NAMALWA (cell line): ENCODE measurements at places on chromosomes 5 and 9.

- DNase-seq, result no peak
These were observed 3.4 kb upstream of the GRPEL2 start for GRCh38 chr5:149341876-149342275.

DNA sequence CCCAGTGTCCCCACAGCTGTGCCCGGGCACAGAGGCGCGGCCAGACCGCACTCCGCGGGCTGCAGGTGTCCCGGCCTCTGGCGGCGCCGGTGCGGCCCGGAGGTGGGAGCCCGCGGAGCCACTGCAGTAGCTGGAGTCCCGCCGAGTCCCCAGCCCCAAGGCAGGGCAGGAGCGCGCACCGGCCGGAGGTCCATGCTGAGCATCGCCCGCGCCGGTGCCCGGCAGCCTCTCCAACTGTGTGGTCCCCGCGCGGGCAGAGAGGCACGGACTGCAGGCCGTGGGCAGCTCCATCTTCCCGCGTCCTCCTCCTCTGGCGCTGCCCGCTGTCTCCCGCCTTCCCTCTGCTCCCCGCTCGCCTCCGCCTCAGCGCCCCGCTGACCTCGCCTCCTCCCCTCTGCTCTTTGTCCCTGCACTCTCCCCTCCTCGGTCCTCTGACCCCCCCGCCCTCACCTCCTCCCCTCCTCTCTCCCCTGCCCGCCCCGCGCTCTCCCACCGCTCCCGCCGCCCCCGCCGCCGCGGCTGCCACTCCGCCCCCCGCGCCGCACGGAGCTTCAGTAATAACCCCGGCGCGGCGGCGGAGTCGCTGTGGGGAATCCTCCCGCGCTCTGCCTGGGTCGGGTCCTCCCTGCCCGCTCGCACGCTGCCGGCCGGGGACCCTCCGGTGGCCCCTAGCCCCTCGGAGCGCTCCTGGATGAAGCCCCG, at the start of gene ADAMTS16:
Gene ADAMTS16, plus strand, starts transcription at position 554 of the 702 bp plus-strand sequence. Its CDS starts 138 bp downstream, at position 692.
- no peak for DNase-seq

DNA sequence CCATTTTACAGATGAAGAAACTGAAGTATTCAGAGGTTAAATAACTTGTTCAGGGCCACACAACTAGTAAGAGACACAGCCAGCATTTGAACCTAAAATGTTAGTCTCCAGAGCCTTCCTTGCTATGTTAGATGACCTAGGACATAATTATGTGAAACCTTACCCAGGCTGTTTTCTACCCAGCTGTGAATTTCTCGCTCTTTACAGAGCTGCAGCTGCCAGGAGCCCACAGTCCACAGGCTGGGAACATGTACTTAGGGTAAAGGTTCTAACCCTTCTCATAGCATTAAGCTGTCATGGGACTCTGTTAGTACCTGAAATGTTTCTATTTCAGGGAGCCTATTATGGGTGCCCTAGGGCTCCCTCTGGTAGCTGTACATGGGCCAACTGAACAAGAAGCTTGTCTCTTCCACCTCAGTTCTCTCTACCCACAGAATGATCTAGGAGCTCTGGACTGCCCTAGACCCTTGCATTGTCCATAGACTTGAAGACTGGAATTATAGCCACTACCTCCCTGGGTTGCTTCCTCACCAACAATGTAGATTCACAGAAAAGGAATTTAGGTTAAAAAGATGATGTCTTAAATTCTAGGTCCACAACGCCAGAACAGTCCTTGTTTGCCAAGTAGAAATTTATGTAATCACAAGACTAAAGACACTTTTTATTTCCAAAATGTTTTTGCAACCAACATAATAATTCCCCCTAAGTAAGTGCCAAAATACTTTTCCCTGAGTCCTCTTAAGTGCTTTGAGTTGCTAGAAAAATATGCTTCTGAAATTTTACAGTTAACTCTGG, 262.9 kb downstream of the PIK3R1 start:
- no peak for DNase-seq

GRCh38 chr9:106615118-106615889, 247.7 kb upstream of the ZNF462 start:
- no peak for DNase-seq

DNA sequence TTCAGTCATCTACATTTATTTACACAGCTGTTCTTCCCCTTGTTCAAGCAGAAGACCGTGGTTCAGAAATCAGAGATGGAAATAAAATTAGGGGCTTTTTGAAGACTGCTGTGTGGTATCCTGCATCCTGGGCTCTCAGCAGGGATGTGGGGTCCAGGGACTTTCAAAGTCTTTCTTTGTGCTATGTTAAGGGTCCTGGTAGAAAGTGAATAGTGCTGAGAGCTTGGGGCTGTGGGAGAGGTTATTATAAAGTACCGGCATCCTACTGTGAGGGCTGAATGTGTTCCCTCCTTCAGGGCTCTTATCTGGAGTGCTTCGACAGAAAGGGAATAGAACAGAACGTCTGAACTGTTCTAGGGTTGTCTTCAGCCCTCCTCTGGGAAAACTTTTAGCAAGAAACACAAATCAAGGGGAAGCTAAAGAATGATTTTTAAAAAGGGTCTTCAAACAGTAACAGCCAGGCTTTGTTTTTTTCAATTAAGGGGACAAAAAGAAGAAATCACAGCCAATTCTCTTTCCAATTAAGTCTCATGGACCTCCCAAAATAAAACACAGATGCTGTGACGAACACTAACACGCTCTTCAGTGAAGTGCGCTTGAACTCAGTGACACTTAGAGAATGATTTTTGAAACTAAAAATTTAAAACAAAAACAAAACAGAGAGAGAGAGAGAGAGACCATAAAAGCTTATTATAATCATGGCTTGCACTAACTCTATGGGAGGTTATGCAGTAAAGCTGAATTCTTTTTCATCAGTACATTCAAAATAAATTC, 15.7 kb upstream of the SLC1A3 start:
- no peak for DNase-seq

DNA sequence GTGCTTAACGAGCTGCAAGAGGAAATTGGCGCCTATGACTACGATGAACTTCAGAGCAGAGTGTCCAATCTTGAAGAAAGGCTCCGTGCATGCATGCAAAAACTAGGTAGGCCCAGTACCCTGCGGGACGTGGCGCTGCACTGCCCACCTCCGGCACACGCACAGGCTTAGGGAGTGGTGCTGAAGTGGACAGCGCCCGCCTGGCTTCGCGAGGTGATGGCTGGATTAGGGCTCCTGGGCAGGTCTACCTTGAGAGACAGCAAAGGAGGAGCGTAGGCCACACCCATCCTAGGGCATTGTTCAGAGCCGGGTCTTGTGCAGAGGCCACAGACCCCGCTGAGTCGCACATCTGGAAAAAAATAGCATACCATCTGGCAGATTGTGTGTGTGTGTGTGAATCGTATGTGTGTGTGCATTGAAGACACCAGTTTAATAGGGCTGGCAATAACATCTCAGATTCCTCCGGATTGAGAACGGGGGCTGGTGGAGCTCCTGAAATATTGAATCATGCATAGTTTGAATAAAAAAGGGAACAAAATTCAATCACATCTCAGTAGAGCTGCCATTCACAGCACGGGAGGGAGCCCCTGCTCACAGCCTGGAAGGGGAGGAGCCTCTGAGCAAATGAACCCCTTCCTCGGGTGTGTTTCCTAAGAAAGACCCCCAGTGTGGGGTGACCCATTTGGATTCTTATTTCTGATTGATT, 11.1 kb downstream of the OLFM1 start:
- DNase-seq, result no peak

DNA sequence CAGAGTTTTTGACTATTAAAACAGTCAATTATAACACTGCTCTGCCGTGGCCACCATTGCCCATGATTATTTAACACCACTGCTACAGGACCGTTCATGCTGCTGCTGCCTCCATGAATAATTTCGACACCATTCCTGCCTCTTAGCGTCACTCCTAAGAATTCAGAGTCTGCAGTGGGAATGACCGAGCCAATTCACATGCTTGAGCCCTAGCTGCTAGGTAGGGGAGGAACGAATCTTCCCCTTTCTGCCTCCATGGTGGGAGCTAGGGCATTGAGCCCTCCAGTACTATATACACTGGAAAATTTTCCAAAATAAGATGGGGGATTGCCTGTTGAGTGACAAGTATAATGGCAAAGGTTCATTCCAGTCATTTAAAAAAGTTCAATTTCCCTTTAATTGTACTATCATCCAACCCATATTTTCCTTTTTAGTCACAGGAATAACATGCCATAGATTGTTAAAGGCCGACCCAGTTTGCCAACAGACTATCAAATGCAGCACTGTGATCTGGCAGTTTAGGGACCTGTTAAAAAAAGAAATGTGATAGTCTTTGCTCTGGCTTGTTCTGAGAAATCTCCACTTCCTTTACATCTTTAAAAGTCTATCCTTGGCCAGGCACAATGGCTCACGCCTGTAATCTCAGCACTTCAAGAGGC, 13.5 kb upstream of the B4GALT1 start:
- no peak for DNase-seq

GRCh38 chr5:73619606-73620333, 6.2 kb upstream of the ARHGEF28 start:
- no peak for DNase-seq

- DNase-seq, result no peak
These were observed 47.9 kb upstream of the SNAPC3 start for GRCh38 chr9:15374825-15375224.

- no peak for DNase-seq
These were observed 199.4 kb downstream of the AUH start for GRCh38 chr9:91162311-91162710.

GRCh38 chr5:154727361-154727760, 27.8 kb upstream of the LARP1 start:
- no peak for DNase-seq

DNA sequence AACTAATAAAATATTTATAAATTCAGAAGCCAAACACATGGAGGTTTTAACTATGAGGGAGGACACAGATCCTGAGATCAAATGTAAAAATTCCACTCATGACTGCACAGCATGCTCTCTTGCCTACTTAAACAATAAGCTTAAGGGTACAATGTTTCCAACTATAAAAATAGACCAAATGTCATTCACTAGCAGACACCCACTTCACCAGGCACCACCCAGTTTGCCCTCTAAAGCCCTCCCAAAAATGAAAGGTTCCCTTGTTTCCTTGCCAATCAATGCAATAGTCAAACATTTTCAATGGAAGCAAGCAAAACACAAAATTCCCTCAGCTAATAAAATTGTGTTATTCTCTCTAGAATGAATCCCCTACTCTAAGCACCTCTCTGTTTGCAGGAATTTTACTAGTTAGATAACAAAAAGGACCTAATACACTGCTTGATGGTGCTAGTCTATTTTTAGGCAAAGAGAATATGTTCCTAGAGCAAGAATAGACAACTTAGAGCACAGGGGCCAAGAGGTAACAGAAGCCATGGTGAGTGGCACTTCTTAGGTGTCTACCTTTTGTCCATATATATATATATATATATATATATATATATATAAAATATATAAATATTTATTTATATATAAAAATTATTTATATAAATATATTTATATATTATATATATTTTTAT, 135.3 kb downstream of the HOMER1 start:
- no peak for DNase-seq

- DNase-seq, result no peak
These were observed 11.4 kb downstream of the GRM6 start for GRCh38 chr5:178983728-178984127.

- DNase-seq, result no peak
These were observed 45.8 kb upstream of the NKD2 start for GRCh38 chr5:962801-963200.

DNA sequence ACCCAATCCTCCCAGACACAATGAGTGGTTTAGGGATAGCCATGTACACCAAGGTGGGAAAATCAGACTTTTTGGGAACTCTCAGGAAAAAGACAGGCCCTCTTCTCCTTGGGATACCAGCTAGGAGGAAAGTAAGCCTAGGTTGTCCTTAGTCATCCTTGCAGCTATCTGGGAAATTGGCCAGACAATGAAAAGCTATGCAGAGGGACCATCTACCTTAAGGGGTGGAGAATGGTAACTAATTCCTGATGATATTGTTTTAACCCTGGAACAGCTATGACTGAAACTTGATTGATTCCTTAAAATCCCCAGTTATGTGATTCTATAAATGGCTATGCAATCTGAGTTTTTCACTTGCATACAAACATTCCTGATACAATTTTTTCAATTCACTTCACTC, 88.9 kb upstream of the BNC2 start:
- no peak for DNase-seq

DNA sequence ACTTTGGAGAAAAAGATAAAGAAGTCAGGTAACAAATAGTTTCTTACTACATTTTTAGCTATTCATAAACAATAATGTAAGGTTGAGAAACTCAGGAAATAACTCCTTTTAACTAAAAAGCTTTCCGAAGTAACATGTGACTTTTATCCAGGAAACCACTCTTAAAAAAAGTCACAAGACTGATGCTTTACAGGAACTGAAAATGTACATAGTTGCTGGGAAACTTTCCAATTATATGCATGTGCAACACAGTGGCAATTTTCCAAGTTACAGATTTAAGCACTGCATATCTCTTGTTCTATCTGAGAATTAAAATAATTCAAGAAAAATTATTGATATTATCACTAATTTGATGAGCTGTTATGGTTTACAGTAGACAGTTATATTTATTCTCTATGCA, 105.2 kb downstream of the CDH10 start:
- no peak for DNase-seq

- DNase-seq, result no peak
These were observed 273.1 kb downstream of the ACTL7B start for GRCh38 chr9:108582726-108583125.

DNA sequence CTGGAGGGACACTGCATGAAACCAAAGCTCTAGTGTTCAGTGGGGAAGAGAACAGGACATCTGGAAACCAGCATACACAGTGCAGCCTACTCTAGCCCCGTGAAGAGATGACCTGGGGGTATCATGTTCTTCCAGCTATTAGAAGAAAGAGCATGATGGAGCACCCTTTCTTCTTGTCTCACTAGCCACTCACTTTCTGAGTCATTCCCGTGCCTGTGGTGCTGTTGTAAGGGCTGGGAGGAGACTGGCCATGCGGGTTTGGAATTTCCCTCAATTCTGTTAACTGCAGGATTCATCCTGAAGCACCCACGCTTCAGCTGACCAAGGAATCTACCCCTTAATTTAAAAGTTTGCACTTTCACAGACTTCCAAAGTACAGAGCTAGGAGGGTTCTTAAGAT, 137.0 kb downstream of the COL23A1 start:
- DNase-seq, result no peak

DNA sequence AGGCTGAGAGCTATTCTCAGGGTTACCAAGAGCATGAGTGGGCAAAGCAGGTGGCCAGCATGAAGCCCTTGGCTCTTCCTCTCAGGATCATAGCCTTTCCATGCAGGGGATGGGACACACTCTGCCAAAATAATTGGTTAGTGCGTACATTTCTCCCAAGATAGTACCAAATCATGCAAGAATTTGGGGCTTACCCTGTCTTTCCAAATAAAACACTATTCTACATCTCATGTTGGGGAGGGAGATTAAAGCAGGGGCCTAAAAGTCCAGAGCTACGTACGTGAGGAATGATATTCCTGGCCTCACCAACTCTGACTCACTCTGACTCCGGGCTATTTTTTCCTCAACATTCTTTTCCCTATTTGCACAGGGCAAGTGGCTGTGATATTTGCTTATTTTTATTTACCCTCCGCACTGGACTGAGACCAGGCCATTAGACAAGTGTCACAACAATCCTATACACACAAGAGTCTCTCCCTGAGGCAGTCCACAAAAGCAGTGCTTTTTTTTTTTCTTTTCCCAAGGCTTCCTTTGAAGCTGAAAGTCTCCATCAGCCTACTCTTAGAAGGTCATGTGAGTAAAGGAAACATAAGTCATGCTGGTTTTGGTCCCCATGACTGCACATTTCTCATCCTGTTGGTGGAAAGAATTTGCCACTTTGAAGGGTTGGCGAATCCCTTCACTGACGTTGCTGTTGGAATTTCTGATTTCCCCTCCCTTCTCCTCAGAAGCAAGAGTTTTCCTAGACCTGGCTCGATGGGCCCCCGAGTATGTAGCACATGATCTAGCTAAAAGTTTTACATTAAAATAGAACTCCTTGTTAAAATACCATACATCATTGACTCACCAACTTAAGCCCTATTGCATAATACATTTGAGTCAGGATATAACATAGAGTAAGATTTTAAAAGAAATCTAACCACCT, 40.0 kb downstream of the TMEM252 start:
- DNase-seq, result no peak
